T-helper 1 cell (primary cell): ENCODE measurements at places on chromosomes 1 and 21.

- no peak for DNase-seq
Observed at GRCh38 chr1:2983706-2984398, 37.4 kb upstream of the ACTRT2 start.

DNA sequence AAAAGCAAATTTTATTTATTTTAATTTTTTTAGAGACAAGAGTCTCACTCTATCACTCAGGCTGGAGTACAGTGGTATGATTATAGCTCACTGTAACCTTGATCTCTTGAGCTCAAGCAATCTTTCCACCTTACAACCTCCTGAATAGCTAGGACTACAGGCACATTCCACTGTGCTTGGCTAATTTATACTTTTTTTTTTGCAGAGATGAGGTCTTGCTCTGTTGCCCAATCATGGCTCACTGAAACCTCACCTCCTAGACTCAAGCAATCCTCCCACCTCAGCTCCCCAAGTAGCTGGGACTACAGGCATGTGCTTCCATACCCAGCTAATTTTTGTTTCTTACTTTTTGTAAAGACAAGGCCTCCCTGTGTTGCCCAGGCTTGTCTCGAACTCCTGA, 49.5 kb downstream of the DR1 start:
- DNase-seq = no peak

DNA sequence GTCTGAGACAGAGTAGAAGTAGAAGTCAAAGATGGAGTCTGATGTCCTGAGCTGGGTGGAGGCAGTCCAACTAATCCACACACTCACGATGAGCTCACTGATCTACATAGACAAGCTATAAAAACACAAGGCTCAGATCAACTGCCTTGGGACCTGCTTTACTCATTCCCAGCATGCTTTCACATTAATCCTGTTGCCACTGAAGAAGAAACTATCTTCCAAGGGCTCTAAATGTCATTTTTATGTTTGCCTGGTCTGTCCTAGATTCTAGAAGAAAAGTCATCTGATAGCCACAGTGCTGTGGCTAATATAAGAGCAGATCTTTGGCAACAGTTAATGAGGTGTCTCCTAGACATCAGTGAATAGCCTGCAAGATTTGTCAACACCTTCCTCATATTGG, 522.7 kb downstream of the NUF2 start:
- DNase-seq = no peak

DNA sequence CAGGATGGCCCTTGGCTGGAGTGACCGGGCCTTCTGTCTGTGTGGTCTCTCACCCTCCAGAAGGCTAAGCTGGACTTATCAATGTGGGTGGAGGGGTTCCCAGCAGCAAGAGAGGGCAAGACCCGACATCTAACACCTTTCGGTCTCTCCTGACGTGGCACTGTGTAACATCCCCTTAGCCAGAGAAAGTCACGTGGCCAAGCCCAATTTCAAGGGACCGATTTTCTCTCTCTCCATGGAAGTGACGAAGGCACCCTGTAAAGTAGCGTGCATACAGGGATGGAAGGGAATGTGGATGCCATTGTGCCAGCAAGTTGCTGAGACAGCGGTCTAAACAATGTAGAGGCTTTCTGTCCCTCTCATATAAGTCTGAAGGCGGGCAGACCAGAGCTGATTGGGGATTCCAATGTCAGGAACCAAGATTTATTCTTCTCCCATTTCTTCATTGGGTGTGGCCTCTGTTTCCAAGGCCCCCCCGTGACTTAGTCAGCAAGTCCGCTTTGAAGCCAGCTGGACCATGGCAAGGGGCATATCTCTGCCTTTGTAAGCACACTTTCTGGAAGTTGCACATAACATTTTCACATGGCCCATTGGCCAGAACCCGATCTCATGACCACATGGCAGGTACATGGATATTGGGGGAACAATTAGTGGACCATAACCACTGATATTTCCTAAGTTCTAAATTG, 12.5 kb downstream of the MX1 start:
- no peak for DNase-seq

GRCh38 chr1:223665592-223666312, at the start of gene CAPN8:
TSS of gene CAPN8 (minus strand) at chr1:223665701. CDS start at chr1:223665646, 55 bp downstream.
- no peak for DNase-seq

GRCh38 chr1:210072896-210073504, 135.0 kb downstream of the SYT14 start:
- DNase-seq = no peak

DNA sequence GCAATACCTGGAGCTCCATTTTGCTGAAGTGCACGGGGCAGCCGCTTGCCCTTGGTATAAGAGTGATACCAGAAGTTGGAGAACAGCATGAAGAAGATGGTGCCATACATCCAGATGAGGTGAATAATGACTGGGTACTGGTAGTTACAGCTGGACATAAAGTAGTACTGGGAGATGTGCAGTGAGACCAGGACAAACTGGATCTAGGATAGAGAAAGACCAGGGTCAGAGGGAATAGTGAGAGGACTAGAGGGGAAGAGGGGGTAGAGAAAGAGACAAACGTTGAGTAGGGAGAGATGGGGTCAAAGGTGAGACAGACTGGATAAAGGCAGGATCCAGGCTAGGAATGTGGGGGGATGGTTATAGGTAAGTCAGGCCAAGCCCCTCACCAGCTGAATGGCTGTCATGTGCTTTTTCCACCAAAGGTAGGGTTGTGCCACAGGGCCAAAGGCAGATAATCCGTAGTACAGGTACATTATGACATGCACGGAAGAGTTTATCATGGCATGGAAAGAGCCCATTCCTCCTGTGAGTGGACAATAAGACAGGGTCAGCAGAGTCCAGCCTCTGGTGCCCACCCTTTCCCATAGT, 3.8 kb downstream of the ELOVL1 start:
- no peak for DNase-seq

DNA sequence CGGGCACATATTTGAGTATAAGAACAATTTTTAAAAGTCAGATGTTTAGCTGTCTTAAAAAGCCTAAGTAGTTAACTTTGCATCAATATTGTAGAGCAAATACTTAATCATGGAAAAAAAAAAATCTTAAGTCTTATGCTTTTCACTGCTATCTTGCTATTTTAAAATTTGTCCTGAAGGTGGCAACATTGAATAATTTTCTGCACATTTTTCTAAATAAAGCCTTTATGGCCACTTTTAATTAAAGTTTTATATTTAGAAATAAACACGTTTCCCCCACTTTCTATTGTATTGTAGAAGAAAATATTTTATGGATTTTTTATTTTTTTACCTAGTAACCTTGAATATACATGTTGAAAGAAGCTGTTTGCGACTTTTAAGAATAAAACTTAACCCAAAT, 198.8 kb downstream of the AMY1C start:
- no peak for DNase-seq

- DNase-seq = peak; percentile 32
Observed at GRCh38 chr1:55214212-55214933, 791 bp downstream of the USP24 start.

DNA sequence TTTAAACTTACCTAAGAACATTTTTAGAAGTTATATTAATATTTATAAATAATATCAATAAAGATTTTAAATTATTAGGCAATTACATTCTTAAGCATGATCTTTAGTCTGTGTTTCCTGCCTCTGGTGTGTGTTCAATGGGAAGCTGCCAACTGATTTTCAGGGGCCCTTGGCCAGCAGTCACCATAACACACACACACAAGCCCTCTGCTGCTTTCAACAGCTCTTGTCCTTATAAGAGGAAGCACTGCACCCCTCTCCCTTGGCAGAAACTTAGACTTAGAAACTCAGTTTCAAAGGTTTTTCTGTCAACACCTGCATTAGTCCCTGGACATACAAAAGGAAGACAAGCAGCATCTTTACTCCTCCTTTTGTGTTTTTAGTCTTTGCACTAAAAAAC, 81.4 kb downstream of the VAV3 start:
- DNase-seq = no peak

- peak; percentile 45 for DNase-seq
Observed at GRCh38 chr1:32250893-32251716, at the start of gene LCK. TSS of gene LCK (plus strand) at chr1:32251265. CDS start at chr1:32274330, 23,065 bp downstream.

DNA sequence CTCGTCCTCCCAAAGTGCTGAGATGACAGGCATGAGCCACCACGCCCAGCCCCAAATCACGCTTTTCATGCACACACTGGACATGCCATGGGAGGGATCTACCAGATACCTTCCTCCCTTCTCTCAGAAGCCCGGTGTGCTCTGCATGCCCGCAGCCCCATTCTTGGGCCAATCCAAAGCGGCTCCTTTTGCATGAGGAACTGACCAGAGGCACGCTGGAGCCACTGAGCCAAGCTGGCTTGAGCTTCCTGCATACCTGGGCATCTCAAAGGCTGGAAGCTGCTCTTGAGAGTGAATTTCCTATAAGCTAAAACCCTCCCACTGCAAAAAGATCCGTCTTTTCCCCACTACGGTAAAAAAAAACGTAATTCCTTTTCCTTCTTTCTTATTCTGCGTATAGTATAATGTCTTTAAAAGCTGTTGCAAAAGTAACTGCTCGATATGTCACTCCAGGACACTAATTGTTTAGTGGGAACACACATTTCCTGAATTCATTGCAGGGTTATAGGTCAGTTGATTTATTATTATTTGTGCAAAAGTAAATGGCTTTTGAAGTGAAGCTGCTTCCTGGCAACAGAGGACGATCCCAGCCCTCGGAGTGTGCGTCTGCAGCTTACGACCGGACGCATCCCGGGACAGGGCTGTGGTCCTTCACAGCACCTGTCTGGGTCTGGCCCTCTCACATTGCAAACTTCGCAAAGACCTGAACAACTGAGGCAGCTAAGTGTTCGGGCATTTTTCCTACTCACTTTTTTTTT, 61.8 kb upstream of the ETS2 start:
- DNase-seq = no peak

DNA sequence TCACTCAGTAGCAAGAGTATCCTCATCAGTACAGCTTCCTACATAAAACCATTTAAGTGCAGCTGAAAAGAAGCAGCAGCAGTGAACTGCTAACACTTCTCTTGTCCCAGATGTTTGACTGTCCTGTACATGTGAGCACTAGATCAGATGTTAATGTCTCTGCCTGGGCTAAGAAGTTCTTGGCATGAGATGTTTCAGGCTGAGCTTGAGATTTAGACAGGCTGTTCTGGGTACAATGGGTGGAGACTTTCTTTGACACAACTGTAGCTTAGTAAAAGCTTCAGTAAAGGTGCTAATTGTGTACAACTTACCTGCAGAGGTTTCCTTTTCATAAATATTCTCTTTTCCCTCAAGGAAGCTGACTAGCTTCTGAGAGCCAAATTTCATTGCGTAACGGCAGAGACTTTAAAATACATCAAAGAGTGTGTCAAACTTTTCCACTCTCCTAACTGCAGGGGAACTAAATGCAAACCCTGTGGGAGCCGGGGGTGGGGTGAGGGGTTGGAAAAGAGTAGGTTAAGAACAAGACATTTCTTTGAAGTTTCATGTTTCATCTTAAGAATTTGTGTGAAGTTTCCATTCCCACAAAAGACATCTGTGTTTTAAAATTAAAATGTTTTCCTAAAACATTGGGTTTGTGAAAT, 82.1 kb upstream of the CCDC190 start:
- no peak for DNase-seq

DNA sequence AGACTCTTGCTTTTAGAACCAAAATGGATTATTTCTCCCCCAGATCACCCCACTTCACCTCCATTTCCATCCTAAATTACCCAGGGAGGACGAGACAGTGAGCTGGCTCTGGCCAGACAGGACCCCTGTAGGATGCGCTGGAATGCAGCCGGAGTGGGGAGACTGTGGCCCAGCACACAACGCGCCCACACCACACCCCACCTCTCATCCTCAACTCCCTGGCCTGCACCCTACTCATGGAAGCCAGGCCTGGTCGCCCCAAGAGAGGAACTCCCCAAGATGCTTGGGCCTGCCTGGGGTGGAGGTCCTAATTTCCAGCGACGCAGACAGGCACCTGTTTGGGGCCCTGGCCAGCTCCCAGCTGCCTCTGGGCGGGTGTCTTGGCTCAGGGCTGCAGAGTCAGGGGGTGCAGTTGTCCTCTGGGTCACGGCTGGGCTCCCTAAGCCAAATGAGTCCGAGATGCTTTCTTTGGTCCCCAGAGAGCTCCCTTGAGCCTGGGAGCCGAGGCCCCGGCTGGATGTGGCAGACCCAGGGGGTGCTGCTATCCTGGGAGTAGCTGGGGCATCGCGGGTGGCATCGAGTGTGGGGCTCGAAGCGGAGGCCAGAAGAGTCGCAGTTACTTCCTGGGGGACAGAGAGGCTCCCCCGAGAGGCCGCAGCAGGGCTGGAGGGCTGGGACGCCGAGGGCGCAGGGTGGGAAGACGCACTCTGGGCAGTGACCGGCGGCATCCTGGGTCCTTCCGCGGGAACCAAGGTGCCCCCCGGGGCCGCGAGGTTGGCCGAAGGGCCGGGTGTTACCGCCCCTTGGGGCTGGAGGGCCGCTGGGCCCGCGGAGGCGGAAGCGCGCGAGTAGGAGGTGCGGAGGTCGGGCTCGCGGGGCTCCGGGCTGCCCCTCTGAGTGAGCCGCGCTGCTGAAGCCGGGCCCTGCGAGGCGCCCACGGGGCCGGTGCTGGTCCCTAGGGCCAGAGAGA, 10.4 kb downstream of the CLEC20A start:
- DNase-seq = no peak
